ENCODE measurements at places on chromosomes 6 and 20. TPM values are rescaled to one million over a fixed set of nuclear protein-coding genes. Genes with fewer than 3 reads are reported as not detected.

DNA sequence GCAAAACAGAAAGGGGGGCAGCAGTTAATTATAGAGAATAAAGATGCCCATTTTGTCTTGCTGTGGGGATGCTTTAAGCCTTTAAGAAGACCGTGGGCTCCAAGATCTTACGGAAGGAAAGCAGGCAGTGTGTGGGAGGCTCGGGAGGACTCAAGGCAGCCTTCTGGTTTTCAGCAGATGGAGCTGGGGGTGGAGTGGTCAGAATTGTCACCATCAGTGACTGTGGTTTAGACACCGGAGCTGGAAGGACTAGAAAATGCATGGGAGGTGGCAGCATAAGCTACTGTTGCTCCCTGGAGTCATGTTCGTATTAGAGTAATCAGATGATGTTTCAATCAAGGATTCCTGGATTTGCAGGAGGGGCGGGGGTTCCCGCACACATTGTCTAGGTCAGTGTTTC is 3.7 kb downstream of the PHACTR1 start:
- no peak overlapping the region for H3K27ac ChIP-seq
- no peak for DNase-seq
- H3K27me3 ChIP-seq = no peaks in the 10 kb centered on the region
- H3K4me1 ChIP-seq = no peaks in the 10 kb centered on the region
- no peak overlapping the region for H3K4me3 ChIP-seq

- H3K4me1 ChIP-seq = no peaks in the 10 kb centered on the region
- H3K27ac ChIP-seq = no peak overlapping the region
- no peaks in the 10 kb centered on the region for H3K27me3 ChIP-seq
- no peak overlapping the region for H3K4me3 ChIP-seq
- H3K36me3 ChIP-seq = no peaks in the 10 kb centered on the region
- no peak for DNase-seq
These were observed 29.2 kb upstream of the SMOC2 start for GRCh38 chr6:168411793-168412192.

GRCh38 chr6:73134588-73134987 is 90.7 kb downstream of the KHDC1L start:
- H3K4me3 ChIP-seq = no peak overlapping the region
- no peaks in the 10 kb centered on the region for H3K36me3 ChIP-seq
- no peaks in the 10 kb centered on the region for H3K27me3 ChIP-seq

DNA sequence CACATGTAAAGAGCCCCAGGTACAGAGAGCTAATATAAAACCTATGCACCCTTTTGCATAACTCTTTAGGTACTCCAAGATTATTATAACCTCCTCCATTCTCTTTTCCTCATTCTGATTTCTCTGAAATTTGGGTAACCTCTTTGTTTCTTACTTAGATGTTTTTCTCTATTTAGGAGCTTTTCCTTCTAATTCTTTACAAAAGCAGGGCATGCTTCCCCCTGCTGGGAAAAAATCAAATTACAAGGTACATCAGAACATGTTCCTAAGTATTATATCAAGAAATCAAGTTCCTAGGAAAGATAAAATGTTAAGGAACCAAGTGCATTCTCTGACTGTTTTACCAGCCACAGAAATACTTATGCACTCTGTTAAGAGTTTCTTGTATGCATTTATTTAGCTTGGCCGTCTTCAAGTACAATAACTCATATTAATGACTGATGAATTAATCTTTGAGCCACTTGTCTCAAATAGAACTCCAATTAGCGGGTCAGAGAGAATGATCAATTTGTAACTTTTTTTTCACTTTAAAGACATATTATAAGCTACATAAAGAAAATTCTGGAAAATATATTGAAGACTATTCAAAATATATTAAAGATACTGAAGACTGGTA is 2.1 kb downstream of the KHDRBS2 start:
- H3K27ac ChIP-seq = no peak overlapping the region
- no peak for DNase-seq
- no peak overlapping the region for H3K4me3 ChIP-seq
- H3K4me1 ChIP-seq = no peaks in the 10 kb centered on the region

Gene DDO
- total RNA-seq = 4.6 TPM

GRCh38 chr20:24738981-24739633 is 210.0 kb upstream of the CST7 start:
- no peaks in the 10 kb centered on the region for H3K36me3 ChIP-seq
- no peaks in the 10 kb centered on the region for H3K4me1 ChIP-seq
- no peak overlapping the region for H3K27ac ChIP-seq
- no peak for DNase-seq
- no peak overlapping the region for H3K4me3 ChIP-seq

Gene MTO1
- total RNA-seq = 31.6 TPM

GRCh38 chr20:62951896-62952372 is 575 bp upstream of the SLC17A9 start:
- DNase-seq = no peak
- H3K36me3 ChIP-seq = no peaks in the 10 kb centered on the region
- no peaks in the 10 kb centered on the region for H3K27me3 ChIP-seq
- peak overlapping the region; percentile 96 for H3K27ac ChIP-seq

DNA sequence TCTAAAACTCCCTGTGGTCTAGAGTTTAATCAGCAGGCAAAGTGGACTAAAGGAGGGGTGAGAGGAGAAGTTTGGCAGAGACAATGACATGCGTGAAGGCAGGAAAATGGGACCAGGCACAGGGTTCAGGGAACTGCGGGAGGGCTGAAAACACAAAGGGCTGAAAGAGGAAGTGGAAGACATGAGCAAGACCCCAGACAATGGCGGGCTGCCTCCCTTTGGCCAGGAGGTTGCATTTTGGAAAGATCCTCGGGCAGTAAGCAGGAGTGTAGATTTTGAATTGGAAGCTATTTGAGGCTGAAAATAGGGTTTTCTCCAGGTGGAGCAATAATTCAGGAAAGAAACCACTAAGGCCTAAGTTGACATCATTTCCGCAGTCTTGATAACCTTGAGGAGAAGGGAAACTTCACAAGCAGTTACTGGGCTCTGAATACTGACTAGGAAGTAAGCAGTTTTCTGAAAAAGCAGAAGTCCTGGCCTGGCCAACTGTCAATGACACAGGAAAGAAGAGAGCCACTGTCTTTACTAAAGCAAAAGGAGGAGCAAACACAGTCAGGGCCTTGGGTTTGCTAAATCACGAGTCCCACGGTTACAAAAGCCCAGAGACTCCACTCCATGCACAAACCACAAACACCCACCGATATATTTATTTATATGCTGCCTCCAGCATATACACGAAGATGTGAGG is 3.4 kb downstream of the LY86 start:
- H3K27me3 ChIP-seq = no peaks in the 10 kb centered on the region
- H3K27ac ChIP-seq = peak overlapping the region; percentile 37
- H3K36me3 ChIP-seq = no peaks in the 10 kb centered on the region
- H3K4me3 ChIP-seq = no peak overlapping the region
- no peak for DNase-seq

DNA sequence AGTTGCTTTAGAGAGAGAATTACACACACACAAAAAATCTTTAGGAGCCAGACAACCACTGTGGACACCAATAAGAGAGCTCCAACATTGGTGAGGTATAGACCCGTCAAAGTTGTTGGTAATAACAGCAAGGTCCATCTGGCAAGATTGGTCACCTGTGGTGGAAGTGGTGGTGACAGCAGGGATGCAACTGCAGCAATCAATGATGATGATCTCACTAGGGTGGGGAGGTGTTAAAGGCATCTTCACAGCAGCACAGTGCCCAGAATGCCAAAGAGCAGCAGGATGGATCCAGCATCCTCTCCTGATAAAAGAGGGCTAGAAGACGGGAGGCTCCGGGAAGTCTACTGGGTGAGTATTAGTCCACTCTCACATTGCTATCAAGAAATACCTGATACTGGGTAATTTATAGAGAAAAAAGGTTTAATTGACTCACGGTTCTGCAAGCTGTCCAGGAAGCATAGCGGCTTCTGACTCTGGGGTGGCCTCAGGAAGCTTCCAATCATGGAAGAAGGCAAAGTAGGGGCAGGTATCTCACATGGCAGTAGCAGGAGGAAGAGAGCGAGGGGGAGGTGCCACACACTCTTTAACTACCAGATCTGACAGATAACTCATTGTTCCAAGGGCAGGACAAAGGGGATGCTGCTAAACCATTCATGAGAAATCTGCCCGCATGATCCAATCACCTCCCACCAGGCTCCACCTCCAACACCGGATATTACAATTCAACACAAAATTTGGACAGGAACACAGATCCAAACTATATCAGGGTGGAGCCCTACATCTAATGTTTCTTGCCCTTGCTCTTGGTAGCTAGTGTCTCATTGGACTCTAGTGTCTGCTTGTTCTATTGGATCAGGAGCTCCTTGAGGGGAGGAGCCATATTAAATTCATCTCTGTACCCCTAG is 48.9 kb downstream of the KLHL31 start:
- peak overlapping the region; percentile 95 for H3K27ac ChIP-seq
- DNase-seq = peak; percentile 62
- H3K4me1 ChIP-seq = no peaks in the 10 kb centered on the region
- H3K27me3 ChIP-seq = no peaks in the 10 kb centered on the region

- no peaks in the 10 kb centered on the region for H3K4me1 ChIP-seq
- H3K27me3 ChIP-seq = no peaks in the 10 kb centered on the region
- no peaks in the 10 kb centered on the region for H3K36me3 ChIP-seq
- no peak for DNase-seq
- H3K27ac ChIP-seq = no peak overlapping the region
These were observed 188.3 kb downstream of the OGFRL1 start for GRCh38 chr6:71476872-71477271.

Gene THBD
- total RNA-seq = 14.3 TPM

- DNase-seq = no peak
- no peaks in the 10 kb centered on the region for H3K36me3 ChIP-seq
- H3K4me3 ChIP-seq = no peak overlapping the region
- H3K27me3 ChIP-seq = no peaks in the 10 kb centered on the region
- no peak overlapping the region for H3K27ac ChIP-seq
These were observed 56.4 kb upstream of the RPS6KA2 start for GRCh38 chr6:166683477-166683876.

DNA sequence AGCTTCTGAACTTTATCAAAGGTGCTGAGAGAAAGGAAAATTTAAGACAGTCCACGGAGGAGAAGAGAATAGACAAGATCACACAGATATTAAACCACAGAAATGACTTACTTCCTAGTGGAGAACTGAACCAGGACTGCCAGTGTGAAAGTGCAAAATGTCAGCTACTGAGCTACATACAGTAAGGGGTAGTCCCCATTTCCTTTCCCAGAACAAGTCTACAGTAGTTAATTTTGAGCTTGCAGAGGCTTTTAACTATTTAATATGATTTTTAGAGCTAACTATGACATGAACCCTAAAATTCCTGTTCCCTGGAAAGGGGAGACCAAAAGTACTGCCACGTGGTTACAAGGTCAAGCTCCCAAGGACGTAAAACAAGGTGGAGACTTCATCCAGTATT is 45.1 kb downstream of the CEP85L start:
- H3K27me3 ChIP-seq = no peaks in the 10 kb centered on the region
- no peaks in the 10 kb centered on the region for H3K36me3 ChIP-seq
- H3K4me3 ChIP-seq = no peak overlapping the region
- H3K4me1 ChIP-seq = no peaks in the 10 kb centered on the region

Gene KCNG1
- total RNA-seq = not detected

Gene JAG1
- total RNA-seq = 7.5 TPM

GRCh38 chr6:150741633-150742200 is 123.8 kb upstream of the MTHFD1L start:
- no peak overlapping the region for H3K27ac ChIP-seq
- no peaks in the 10 kb centered on the region for H3K27me3 ChIP-seq
- DNase-seq = no peak
- H3K4me3 ChIP-seq = no peak overlapping the region
- H3K36me3 ChIP-seq = no peaks in the 10 kb centered on the region
- H3K4me1 ChIP-seq = no peaks in the 10 kb centered on the region

GRCh38 chr6:137471986-137472385 is 22.2 kb downstream of the OLIG3 start:
- no peaks in the 10 kb centered on the region for H3K36me3 ChIP-seq
- DNase-seq = no peak
- no peaks in the 10 kb centered on the region for H3K27me3 ChIP-seq
- H3K4me3 ChIP-seq = no peak overlapping the region
- H3K27ac ChIP-seq = no peak overlapping the region

DNA sequence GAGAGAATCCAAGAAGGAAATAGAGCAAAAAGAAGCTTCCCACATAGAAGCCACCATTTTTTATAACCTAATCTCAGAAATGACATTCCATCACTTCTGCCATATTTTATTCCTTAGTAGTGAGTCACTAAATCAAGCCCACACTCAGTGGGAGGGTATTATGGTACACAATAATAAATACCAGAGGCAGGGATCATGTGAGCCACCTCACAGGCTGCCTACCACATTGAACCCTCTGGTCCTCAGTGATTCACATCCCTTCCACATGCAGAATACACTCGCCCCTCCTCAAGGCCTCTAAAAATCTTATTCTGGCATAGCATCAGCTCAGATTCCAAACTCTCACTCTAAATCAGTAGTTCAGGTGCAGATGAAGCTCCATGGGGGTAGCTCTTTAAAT is 49.4 kb downstream of the TMC2 start:
- H3K27me3 ChIP-seq = no peaks in the 10 kb centered on the region
- no peaks in the 10 kb centered on the region for H3K4me1 ChIP-seq
- no peak overlapping the region for H3K4me3 ChIP-seq

Gene LPA
- 222 TPM for total RNA-seq

DNA sequence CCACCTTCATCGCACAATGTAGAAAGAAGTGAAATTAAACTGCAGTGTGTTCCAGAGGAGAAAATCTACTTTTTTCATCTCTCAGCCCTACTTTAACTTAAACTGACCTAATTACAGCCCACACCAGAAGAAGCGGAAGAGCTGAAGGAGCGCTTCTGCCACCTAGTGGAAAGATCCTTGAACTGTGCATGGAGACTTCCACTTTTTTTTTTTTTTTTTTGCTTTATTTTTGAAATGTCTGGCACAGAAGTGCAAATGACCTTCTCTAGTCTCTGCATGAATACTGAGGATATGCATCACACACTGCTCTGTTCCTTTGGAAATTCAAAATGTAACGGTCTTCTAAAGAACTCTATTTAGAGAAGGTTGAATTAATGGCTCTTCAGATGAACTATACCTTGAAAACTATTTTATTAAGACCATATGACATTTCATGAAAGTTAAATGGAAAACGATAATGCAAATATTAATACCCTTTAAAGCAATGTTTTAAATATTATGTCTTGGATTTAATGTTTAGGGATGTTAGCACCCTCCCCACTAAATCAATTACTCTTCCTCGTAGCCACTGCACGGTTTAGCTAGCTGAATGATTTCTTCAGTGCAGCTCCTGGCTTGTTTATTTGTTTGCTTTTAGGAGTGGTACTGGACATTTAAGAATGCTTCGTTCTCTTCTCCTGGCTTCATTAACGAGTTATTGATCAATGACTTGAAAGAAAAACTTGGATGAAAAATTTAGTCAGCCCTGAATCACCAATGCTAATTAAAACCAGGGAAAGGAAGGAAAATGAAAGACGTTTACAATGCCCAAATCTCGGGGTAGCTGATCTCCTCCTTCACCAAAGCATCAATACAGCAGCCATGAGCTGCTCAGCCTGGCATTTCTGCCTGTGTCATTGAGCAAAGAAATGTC is 569.6 kb upstream of the GJE1 start:
- no peaks in the 10 kb centered on the region for H3K4me1 ChIP-seq
- H3K36me3 ChIP-seq = no peaks in the 10 kb centered on the region
- H3K27me3 ChIP-seq = no peaks in the 10 kb centered on the region
- H3K4me3 ChIP-seq = peak overlapping the region; percentile 48
- peak overlapping the region; percentile 66 for H3K27ac ChIP-seq

Gene SLC32A1
- not detected for total RNA-seq

Data from right lobe of liver (tissue), 6 donors.